ENCODE measurements at places on chromosomes 4 and X.

GRCh38 chr4:168540086-168540485 is 43.2 kb downstream of the PALLD start:
- DNase-seq, result no peak

DNA sequence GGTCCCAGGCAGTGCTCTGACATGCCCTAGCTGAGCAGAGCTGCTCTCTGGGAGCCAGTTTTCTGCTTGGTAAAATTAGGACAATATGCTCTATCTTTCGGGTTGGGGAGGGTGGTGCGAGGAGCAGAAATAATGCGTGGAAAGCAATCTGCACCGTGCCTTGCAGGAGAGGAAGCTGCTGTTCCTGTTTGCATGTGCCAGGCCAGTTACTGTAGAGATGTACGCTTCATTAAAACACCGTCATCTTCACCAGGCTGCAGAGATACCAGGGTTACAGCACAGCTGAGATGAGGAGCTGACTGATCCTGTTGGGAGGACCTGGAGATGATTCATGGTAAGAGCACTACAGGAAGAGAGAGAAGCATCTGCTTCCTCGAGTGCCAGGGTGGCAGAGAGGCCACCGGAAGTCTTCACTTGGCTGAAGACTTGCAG is 29.5 kb upstream of the IRF2 start:
- DNase-seq, result no peak

DNA sequence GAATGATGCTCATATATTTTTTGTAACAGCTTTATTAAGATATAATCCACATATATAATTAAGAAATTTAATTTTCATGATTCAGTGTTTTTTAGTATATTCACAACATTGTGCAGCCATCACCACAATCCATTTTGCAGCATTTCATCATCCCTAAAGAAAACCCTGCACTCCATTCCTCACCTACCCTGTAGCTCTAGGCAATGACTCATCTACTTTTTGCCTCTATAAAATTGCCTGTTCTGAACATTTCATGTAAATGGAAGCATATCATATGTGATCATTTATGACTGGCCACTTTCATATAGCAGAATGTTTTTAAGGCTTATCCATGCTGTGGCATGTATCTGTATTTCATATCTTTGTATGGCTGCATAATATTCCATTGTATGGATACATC is 339.9 kb downstream of the MAPK10 start:
- no peak for DNase-seq

- DNase-seq, result no peak
These were observed 44.3 kb upstream of the FAM9A start for GRCh38 chrX:8845469-8845868.

DNA sequence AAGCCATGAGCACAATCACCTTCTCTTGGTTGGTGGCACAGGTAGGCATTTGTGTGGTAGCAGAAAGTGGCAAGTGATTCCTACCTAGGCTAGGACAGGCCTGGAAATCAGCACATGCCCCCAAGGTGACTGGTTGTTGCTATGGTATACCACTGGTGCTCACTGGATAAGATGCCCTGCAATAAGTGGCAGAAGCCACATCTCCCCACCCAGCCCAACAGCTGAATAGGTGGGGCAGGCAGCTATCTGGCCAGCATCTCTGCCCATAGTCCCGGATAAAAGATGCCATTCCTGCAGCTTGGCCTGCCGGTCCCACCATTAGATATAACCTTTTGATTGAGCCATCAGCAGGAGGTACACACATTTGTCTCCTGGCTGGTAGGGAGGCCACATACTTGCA is 21.1 kb downstream of the AMER1 start:
- DNase-seq, result no peak

DNA sequence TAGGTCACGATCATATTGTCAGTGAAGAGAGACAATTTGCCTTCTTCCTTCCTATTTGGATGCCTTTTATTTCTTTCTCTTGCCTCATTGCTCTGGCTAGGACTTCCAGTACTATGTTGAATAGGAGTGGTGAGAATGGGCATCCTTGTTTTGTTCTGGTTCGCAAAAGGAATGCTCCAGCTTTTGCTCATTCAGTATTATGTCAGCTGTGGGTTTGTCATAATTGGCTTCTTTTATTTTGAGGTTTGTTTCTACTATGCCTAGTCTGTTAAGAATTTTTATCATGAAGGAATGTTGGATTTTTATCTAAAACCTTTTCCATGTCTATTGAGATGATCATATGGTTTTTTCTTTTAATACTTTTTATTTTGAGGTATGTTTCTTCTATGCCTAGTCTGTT is 152.3 kb upstream of the MAD2L1 start:
- DNase-seq, result no peak

- DNase-seq, result no peak
These were observed 30.4 kb downstream of the RPS3A start for GRCh38 chr4:151129796-151130195.

- no peak for DNase-seq
These were observed 145.9 kb downstream of the CPEB2 start for GRCh38 chr4:15148199-15148598.

DNA sequence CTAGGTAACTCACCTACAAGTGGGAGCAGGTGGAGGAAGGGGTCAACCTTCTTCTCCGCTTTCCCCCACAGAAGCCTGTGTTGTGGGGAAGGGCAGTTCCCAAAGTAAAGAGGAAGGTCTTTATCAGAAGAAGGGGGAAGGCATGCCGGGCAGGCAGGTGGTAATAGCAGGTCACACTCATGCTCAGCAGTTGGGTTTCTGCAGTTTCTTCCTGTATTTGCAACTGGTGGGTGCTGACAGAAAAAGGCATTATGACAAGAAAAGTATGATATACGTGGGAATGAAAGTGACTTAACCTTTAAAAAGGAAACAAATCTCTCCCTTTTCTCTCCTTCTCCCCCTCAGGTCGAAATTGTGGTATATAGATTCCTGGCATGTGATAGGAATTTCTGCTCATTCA is 3.7 kb downstream of the MTMR1 start:
- DNase-seq, result no peak

- DNase-seq, result no peak
These were observed 114.6 kb downstream of the ARHGAP10 start for GRCh38 chr4:147846318-147847155.

GRCh38 chr4:7298619-7299009 is 106.3 kb downstream of the SORCS2 start:
- DNase-seq, result no peak

- DNase-seq, result no peak
These were observed 98.9 kb upstream of the BLTP1 start for GRCh38 chr4:122053186-122053585.

DNA sequence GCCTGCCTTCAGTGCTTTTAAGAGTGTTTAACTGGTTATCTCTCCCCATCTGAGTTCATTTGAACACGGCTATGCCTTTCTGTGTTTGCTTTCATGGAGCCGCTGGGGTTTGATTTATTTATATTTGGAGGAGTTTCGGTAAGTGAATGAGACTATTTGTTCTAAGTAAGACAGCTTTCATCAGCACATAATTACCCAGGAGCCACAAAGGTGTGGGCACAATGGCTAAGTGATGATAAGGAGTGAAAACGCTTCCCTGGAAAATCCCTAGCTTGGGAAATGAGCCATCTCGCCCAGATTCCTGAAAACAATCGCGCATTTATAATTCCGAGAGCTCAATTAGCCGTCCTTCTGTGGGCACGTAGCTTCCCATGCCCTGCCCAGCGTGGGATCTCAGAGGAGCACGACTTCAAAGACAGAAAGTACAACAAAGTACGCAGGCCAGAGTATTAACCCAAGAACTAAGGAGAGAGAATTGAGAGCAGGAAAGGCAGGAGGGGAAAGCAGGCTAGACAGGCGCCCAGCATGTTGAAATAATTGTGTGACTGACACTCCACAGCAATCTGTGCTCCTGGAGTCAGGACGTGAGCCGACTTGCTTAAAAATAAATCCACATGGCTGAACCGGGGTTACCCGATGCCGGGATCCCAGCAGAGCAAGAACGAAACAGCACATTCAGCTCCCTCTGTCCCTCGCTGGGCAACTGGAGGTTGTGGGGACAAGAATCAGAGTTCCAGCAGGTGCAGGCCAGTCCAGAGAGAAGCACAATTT is 99.0 kb downstream of the DHRSX start:
- no peak for DNase-seq

DNA sequence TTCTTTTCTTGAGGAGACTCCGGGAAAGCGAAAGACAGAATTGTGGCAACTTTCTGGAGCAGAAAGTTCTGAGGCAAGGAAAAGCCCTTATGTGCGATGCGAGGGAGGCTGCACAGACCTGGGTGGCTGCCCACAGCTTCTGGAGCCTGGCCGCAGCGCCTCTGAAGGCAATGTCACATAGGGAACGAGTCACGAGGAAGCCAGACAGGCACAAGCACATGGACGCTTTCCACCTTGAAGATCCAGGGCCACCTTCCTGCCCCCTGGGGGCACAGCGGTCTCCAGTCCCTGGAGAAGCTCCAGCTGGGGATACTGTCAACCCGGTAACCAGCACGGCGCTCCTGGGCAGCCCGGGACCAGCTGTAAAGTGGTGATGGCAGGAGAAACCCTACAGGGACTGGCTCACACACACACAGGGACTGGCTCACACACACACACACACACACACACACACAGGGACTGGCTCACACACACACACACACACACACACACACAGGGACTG is 69.8 kb downstream of the MTNR1A start:
- no peak for DNase-seq

- DNase-seq, result no peak
These were observed 9.5 kb downstream of the HHIP start for GRCh38 chr4:144655491-144655890.

GRCh38 chrX:11438767-11439166 is 145.6 kb downstream of the AMELX start:
- DNase-seq, result no peak

GRCh38 chr4:141541851-141542250 is 94.5 kb upstream of the IL15 start:
- no peak for DNase-seq

DNA sequence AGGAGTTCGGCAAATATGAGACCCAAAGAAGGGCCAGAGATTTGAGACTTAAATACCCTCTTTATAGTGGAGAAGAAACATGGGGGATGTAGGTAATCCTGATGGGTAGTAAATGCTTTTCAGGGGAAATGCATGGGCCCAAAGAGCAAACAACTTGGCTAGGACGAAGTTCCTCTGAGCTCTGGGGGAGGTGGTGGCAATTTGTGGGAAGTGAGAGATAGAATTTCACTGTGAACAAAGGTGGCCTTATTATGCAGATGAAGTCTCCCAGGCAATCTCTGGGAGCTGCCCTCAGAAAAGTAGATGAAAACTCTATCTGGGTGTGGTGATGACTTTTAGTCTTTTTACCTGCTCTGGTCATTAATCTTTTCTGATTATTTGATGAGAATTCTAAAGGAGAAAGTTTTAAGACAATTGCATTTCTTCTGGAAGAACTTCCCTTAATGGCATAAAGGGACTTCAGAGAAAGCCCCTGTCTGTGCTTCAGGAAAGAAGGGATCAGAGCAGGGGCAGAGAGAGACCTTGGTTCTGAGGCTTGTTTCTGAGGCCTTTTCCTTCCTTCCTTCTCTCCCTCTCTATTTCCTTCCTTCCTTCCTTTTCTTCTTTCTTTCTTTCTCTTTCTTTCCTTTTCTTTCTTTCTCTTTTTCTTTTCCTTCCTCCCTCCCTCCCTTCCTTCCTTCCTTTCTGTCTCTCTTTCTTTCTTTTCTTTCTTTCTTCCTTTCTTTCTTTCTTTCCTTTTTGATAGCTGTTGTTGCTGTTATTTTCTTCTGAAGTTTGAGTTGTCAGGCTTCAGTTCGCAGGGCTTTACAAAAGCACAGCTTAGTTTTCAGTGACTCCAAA is 37.5 kb upstream of the MAOA start:
- DNase-seq, result no peak

DNA sequence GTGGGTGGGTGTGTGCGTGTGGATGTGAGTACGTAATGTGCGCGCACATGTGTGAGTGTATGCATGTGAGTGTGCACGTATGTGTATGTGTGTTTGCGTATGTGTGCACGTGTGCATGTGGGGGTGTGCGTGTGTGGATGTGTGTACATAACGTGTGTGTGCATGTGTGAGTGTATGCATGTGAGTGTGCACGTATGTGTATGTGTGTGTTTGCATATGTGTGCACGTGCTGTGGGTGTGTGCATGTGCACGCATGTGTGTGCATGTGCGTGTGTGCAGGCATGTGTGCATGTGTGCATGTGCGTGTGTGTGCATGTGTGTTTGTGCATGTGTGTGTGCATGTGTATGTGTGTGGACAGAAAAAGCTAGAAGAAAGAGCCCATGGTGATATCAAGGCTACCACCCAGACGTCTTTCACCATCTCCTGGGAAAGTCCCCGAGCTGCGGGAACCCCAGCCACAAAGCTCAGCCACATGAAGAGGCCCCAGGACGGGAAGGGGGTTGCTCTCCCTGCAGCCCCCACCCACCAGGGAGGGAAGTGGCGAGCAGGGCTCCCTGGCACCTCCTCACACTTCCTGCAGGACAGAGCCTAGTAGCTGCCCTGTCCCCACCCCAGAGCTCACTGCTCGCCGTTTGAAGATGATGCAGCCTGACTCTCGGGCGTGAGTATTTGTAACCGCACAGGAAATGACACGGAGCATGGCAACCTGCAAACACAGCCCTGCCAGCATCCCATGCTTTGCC is 108.3 kb downstream of the DCTD start:
- no peak for DNase-seq

GRCh38 chrX:12118134-12118533 is 20.1 kb upstream of the FRMPD4 start:
- DNase-seq, result no peak

- DNase-seq, result no peak
These were observed 1.1 kb downstream of the DOCK11 start for GRCh38 chrX:118496763-118497079.

DNA sequence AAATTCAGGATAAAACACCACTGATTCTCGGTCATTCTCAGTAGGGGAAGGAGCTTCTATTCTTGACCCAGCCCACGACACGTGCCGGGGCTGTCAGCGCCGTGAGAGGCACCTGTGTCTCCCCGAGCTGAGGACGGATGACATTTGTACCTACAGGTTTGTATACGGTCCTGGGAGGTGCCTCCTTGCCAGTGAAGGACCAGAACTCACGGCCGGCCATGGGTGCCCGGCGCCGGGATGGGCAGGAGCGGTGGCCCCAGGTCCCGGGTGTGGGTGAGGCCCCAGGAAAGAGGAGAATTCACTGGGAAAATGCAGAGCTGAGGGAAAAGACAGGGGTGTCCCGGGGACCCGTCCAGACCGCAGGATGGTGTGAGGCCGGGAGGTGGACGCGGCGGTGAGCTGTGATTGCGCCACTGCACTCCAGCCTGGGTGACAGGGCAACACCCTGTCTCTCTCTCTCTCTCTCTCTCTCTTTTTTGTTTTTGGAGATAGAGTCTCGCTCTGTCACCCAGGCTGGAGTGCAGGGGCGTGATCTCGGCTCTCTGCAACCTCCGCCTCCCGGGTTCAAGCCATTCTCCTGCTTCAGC is 48.9 kb upstream of the PPP2R3B start:
- DNase-seq, result no peak
